ENCODE measurements at places on chromosomes 5 and 9.

- peak; percentile 40 for DNase-seq
Observed at GRCh38 chr9:113309204-113309813, 6.1 kb upstream of the RNF183 start.

GRCh38 chr5:153900703-153901395 is 137.9 kb downstream of the FAM114A2 start:
- no peak for DNase-seq

GRCh38 chr9:34070606-34071324 is 22.1 kb upstream of the UBAP2 start:
- no peak for DNase-seq

- no peak for DNase-seq
Observed at GRCh38 chr9:3049636-3050035, 205.7 kb upstream of the PUM3 start.

DNA sequence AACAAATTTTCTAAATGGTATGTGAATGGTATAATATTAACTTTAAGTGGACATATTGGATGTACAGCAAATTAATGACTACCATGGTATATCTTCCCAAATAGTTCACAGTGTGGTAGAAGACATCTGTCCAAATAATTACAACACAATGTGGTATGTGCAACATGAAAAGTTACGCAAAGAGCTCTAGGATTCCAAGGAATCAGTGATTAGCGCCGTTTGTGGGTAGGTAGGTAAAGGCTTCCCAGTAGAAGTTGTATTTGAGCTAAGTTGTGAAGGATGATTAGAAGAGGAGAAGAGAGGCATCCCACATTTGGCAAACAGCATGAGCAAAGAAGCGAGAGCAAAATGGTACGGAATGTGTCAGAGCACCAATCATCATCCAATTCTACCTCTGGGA is 14.3 kb upstream of the KLF9 start:
- DNase-seq = no peak

GRCh38 chr9:92191801-92192200 is 76.6 kb upstream of the SPTLC1 start:
- no peak for DNase-seq

GRCh38 chr9:109934136-109934856 is 154.3 kb downstream of the PALM2AKAP2 start:
- DNase-seq = no peak

- no peak for DNase-seq
Observed at GRCh38 chr5:14735944-14736343, 71.4 kb downstream of the OTULIN start.

DNA sequence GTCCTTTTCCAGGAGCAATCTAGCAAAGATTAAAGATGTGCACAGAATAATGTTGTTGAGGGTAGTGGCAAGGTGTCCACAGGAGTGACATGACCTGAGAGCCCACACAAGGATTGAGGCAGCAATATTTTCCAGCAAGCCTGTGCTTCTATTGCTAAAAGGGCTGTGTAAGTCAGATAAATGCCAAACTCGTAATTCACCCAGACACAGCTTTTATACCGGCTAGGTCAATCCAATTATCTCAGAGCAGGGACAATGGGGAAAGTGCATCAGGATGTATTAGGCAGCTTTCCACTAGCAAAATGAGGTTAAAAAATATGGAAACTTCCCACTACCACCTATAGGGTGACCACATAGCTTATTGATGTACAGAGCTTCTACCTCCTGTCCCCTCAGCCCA is 34.8 kb upstream of the RAB3C start:
- DNase-seq = no peak

GRCh38 chr9:85055506-85056202 is 386.1 kb downstream of the NTRK2 start:
- DNase-seq = no peak

- no peak for DNase-seq
Observed at GRCh38 chr5:61245486-61245885, 83.2 kb upstream of the SMIM15 start.

GRCh38 chr9:124366476-124367220 is 48.6 kb downstream of the PSMB7 start:
- DNase-seq = no peak

GRCh38 chr9:33795281-33795680 is at the start of gene PRSS3:
Gene PRSS3 (plus strand): TSS chr9:33795561. CDS start chr9:33795574, 13 bp downstream.
- no peak for DNase-seq

DNA sequence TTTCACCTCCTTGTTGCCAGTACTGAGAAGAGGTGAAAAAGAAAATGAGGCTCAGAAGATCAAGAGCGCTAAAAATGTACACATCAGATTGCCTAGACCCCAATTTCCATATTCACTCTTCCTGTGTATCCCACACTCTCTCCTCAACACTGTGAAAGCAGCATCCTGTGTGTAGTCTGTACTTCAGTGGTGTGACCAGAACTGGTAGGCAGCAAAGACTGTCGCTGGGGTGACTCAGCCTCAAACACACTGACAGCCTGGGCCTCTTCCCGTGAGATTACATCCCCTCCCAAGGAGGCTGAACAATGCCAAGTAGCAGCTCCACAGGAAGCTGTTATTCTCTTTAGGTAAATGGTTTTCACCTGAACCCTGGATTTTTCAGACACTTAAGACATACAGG is 135.5 kb downstream of the CCDC192 start:
- no peak for DNase-seq

DNA sequence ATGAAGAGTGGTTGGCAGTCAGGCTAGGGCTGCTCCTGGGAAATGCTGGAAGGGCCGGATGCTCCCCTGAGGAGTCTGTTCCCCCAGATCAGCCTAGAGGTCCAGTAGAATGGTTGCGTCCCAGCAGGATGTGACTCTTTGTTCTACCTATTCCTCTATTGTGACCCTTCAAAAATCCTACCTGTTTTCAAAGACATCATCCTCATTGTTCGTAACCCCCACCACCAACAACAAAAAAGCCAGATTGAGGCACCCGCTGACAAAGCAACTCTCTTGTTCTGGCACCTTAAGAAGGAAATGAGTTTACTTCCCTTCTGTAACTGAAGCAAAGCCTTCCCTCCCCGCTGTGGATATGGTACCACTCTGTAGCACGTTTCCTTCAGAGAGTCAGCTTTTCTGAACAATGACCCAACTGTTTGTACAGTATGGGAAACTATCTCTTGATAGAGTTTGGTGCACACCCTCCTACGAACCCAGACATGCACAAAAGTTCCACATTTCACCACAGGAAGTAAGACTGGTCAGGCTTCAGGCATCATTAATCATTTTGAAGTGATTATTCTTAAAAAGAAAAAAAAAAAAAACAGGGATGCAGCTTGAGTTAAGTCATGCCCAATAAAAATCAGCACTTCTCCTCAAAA is 207.2 kb downstream of the ENC1 start:
- no peak for DNase-seq

GRCh38 chr5:149415066-149415967 is 36.2 kb upstream of the IL17B start:
- DNase-seq = no peak

DNA sequence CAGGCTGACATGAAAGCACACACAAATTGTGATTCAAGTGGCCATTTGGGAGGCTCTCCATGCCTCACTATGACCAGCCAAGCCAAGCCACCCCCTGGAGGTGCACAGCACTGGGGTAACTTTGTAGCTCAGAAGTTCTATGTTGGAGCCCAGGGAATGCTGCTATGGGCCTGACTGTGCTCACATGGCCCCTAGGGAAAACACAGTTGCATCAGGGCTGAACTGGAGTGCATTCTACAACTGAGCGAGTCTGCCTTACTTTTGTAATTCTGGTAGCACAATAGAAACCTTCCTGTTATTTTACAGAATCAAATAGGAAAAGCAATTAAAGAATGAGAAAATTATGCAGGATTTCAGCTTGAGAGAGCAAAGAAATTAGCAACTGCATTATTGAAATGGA is 455.5 kb upstream of the TRPC7 start:
- no peak for DNase-seq

GRCh38 chr5:89694026-89694550 is 715.5 kb downstream of the CETN3 start:
- no peak for DNase-seq

DNA sequence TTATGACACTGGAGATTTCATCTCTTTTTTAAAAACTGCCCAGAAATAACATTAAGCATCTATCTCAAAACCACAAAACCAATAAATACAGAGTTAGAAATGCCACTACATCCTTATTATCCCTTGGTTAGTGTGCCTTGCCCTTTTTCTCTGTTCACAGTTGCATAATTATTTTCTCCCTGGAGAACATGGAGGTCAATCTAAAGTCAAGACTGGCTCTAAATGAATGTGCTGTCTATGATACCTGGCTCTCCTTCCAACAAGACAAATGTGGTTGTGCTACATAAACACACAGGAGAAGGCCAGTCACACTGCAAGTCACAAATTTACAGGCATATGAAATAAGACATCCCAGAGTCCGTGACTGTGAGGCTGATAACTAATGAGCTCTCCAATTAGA is 2.8 kb downstream of the FBN2 start:
- no peak for DNase-seq

GRCh38 chr5:20601678-20602100 is 613.7 kb upstream of the CDH18 start:
- DNase-seq = no peak

- no peak for DNase-seq
Observed at GRCh38 chr9:75953218-75953617, 62.7 kb downstream of the PCSK5 start.

GRCh38 chr9:94511134-94511954 is 43.5 kb upstream of the PCAT7 start:
- DNase-seq = no peak

- no peak for DNase-seq
Observed at GRCh38 chr5:100520348-100520747, 14.8 kb upstream of the FAM174A start.

- peak; percentile 96 for DNase-seq
Observed at GRCh38 chr5:110726249-110727024, at the start of gene TMEM232. Gene TMEM232 (minus strand): TSS chr5:110726671. CDS start chr5:110667352, 59,319 bp downstream.

DNA sequence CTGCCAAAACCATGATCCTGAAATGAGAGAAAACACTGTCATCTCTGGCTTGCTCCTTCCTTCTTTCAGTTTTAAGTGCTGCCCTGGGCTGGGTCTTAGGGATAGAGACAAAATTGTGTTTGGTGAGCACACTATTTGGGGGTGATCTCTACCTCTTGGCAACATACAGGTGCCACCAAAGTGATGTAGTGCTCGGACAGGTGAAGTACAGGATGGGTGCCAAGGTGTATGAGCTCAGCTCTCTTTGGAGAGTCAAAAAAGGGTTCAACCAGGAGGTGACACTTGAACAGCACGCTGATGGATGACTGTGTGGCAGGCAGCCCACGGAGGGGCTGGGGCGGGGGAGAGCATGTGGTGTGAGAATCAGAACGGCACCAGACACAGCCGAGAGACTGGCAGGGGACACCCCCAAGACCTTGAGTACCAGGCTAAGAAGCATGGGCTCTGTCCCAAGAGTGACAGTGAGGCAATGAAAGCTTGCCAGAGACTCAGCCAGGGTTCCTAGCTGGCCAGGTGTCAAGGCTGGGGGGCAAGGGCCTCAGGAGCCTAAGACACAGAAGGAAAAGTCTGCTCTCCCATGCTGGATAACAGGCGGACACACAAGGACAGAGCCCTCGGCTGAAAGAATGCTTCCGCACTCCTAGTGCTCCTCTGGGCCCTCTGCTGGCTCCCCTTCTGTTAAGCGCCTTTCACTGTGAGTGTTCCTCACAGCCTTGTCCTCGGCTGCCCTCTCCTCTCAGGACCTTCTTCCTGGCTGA is 2.5 kb downstream of the NHP2 start:
- DNase-seq = no peak

GRCh38 chr9:78143281-78144007 is 92.4 kb upstream of the CEP78 start:
- DNase-seq = no peak

GRCh38 chr5:145703856-145704255 is 131.3 kb downstream of the PRELID2 start:
- DNase-seq = no peak

DNA sequence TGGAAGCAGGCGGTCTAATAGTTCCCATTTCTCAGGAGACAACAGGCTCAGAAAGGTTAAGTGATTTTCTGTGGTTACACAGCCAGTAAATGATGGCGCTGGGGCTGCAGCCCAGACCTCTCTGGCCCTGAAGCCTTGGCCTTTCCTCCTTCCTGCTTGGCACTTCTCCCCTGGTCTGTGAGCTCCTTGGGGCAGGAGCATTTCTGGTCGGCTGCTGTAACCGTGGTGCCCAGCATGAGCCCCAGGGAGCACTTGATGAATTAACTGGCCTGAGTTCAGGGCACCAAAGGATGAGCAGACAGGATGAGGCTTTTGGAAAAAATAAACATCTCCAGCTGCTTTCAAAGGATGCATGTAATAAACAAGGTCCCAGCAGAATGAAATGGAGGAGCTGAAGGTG is 30.2 kb downstream of the CDHR2 start:
- no peak for DNase-seq

All from SHP77 (cell line).